IMR-90 (cell line): ENCODE measurements at places on chromosomes 2 and 18.

GRCh38 chr18:54112356-54112755, 112.1 kb downstream of the MBD2 start:
- DNase-seq = no peak

GRCh38 chr2:85181134-85181631, 48.0 kb downstream of the TCF7L1 start:
- DNase-seq = no peak

GRCh38 chr2:203732953-203733510, 26.6 kb downstream of the CD28 start:
- no peak for DNase-seq

DNA sequence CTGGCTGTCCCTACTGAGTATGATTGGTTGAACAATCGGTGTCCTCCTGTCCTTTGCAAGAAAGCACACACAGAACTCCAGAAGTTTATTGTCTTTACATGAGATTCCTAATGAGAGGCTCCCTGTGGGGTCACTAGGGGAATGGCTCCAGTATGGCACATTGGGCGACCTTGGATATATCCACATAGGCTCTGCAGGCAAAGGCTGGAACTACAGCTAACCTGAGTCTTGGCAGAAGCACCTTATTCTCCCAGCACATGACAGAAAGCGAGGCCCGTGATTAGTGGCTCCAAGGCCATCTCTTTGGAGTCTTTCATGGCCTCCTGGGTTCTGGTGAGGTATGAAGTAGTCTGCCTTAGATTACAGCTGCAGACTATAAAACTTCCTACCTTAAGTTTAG, 49.0 kb downstream of the ZDBF2 start:
- no peak for DNase-seq

- no peak for DNase-seq
These were observed 36.1 kb upstream of the MYO3B start for GRCh38 chr2:170141865-170142264.

DNA sequence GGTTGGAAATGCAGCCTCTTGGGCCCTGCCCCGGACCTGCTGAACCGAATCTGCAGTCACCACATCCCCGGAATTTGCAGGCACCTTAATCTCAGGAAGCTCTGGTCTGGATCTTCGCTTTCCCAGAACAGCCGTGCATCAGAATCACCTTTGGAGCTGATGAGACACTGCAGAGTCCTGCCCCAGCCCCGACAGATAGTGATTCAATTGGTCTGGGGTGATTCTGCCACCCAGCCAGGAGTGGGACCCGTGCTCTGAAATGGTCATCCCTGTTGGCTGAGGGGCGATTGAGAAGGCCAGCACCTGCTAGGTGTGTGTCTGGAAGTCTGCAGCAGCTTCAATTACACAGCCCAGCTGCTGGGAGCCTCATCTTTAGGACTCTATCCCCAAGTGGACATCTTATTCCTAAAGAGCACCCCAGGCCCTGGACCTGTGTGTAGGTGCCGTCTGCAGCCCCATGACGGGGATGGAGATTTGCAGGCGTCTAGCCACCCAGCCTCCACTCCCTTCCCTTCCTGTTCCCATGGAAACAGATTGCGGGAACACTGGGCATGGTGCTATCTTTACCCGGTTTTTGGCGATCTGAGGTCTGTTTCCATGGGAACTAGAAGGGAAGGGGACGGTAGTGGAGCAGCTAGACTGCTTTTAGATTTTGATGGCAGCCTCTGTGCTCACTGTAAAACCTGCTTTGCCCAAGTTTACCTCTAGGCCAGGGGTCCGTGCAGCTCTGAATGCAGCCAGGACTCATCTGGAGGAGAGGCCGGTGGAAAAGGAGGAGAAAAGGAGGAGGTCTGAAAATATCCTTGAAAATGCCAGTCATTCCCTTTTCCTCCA, 156.1 kb downstream of the LDLRAD4 start:
- no peak for DNase-seq

DNA sequence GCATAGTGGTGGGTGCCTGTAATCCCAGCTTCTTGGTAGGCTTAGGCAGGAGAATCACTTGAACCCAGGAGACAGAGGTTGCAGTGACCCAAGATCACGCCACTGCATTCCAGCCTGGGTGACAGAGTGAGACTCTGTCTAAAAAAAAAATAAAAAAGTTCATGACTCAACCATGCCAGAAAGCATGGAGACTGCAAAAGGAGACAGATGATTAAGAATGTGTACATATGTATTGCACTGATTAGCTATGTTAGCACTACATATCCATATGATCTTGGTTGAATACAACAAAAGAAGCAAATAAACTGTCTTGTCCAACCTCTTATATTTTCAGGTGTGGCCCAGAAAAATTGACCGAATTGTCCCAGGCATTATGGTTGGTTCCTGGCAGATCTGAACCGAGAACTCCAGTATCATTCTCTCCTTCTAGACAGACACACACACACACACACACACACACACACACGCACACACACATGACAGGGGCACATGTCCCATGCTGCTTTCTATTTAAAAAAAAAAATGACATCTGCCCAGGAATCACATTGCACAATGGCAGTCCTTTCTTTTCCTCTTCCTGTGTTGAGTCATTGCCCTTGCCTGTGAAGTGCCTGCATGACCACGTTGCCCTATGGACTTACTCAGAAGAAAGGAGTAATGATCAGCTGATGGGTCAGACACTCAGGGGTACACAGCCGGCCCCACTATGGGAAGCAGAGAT, 65.6 kb downstream of the MYCN start:
- DNase-seq = no peak

GRCh38 chr2:28108143-28108542, 217.6 kb downstream of the BABAM2 start:
- no peak for DNase-seq

DNA sequence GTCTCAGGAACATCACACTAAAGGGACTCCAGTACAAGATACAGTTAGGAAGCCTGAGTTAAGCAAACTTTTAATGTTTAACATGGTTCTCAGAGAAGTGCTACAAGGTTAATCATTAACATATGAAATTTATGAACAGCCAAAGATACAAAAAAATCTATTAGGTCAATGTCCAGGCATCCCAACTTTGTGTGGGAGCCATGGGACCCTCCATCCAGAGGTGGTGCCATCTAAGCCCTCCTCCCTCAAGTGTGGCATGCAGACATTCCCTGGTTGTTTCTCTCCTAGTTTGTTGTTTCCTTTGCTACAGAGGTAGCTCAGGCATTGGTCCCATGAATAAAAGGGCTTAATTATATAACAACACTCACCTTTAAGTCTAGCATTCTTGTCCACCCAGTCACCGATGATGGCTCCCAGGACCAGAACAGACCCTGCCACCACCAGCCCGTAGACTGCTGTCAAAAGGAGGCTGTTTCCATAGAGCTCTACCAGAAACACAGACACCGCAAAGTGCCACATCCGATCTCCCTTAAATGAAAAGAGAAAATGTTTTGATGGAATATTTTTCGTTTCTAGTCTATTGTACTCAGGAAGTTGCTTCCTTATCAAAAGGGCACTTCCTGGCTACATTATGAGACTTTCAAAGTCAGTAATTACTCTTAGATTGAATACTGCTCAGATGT, 5.7 kb downstream of the SLC40A1 start:
- DNase-seq = no peak

GRCh38 chr2:160493227-160494028, at the start of gene RBMS1:
TSS of gene RBMS1 (minus strand) at chr2:160493807. CDS start at chr2:160493363, 444 bp downstream.
- peak; percentile 44 for DNase-seq

DNA sequence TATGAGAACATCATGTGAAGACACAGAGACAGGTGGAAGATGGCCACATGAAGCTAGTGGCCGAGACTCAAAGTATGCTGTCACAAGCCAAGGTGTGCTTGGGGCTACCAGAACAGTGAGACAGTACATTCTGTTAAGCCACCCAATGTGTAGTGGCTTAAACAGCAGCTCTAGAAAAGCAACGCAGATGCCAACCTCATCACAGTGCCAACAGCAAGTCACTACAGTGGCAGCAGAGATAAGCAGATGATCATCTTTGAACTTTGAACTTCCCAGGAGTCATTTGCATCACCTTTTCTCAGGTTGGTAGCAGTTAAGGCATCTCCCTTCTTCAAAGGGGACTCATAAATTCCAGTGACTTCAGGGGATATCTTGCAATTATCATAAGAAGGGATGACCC, 394.4 kb downstream of the LRP1B start:
- no peak for DNase-seq

DNA sequence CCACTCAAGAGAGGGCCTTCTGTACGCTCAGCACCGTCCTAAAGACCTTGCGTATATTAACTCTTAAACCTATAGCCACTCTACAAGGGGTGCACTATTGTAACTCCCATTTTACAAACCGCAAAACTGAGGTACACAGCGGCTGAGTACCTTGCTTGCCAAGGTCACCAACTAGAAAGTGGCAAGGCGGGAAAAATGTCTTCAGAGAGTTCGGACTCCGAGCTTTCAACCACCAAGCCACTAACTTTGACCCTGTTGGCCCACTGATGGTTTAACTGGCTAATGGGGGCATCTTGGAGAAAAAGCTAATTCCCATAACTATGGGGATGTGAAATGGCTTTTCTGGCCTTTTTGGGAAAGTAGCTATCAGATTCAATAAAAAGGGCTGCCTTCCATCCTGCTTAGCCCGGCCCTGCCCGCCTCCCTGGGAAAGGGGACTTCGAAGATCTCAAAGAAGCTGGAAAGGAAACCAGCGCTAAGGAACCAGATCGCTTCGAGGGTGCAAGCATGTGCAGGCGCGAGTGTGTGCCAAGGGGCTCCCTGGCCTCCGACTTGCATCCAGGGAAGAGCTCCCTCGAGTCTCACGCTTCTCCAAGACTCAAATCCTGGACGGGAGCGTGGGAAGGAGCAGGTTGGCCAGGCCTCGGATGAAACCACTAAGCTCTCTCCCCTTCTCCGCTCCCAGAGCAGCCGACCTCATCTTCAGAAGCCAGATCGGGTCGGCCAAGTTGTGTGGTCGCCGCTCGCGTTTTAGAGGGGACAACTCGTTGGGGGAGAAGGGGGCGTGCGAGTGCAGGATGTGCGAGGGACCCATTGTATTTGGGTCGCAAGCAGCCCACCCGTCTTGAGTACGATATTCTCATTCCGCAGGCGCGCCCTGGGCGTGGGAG, 2.2 kb upstream of the SP5 start:
- DNase-seq = no peak

DNA sequence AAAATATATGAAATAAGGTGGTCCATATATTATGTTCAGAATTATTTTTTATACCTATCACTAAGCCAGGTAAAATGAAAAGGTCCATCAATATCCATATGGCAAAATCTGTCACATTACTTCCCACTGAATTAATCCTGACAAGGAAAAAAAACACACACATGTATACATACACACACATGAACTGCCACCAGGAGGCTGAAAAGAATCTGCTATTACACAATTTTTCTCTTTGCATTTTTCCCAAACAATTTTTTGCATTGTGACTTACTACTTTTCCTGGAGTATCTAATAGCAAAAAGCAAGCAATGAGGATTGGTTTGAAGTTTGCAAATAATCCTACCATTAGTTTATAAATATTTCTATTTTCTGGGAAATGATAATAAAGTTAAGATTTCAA, 128.2 kb upstream of the CD226 start:
- no peak for DNase-seq

DNA sequence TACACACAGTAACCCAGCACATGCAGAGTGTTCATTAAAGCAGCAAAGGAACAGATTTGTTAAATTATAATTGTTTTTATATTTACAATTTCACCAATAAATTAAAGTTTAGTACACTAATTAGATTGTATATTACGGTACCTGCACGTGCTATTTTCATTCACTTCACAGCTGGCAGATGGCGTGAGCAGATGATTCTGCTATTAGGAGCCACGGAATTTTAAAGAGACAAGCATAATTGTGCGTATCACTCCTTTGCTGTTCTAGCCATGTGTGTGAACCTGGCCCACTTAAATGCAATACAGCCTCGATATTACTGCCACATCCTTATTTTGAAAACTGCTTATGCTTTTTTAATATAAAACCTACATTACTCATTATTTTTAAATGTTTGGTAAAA, 332.8 kb upstream of the SOX11 start:
- no peak for DNase-seq

- no peak for DNase-seq
These were observed 52.5 kb upstream of the EML6 start for GRCh38 chr2:54671010-54671409.

DNA sequence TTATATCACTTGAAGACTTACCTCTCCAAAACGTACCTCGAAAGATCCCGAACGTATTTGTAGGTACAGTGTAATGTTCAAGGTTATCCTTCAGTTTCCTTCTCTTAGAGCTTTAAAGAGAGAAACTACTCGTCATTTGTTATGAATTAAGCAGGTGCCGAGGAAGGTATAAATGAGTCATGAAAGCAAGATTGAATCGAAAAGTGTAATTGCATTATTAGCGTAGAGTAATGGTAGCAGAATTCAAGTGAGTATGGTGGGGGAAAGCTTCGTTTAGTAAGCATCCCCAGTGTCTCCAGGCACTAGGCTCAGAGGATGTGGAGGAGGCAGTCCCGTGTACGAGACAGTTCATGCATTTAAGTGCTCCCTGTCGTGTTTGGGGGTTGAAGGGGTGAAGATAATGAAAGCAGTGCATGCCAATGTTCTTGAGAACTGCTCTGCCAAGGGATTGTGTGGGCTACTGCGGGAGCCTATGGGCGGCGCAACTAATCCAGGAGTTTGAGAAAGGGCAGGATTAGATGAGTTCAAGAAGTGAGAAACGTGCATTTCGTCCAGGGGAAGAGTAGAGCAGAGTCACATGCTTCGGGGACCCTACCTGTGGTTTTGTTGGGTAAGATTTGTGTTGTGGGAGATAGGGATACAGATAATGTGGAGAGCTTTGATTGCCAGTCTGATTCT, 858 bp downstream of the POLR1B start:
- peak; percentile 16 for DNase-seq

DNA sequence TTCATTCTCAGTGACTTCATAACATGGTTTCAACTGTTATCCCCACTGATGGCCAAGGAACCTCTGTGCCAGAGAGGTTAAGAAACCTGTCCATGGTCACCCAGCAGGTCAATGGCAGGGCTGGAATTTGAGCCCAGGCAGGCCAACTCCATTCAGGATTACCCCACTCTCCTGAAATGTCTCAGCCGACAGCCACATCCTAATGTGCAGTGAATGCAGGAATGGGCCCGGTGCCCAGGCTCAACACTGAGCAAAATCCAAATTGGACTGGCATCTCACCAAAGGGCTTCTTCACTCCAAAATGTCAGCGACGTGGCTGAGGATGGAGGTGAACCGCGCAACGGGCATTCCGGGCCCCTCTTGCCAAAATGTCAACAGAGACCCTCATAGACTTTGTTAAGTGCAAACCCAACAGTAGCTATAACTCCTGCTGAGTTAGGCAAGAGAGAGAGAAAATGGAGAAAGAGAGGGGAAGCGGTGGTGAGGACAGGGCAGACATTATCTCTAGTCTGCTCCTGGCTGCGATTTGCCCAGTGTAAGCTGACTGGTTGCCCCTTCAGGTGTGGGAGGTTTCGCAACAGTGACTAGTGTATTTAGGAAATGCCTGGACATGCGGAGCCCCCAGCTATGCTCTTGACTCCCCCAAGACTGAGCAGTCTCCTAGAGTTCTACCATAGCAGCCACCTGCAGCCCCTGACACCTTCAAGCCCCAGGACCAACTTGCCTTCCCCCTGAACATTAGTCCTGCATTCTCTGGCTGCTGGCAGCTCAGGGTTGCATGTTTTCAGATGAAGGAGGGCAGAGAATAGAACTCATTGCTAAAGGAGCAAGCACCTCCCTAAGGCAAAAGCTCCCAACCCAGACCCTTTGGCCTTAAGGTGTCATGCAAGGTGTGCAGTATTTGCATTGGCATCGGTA, 167.7 kb downstream of the ANAPC1 start:
- no peak for DNase-seq

- DNase-seq = peak; percentile 65
These were observed 158.0 kb downstream of the AGPS start for GRCh38 chr2:177550264-177551200.
